Thymus (tissue), 14 donors: ENCODE measurements at places on chromosomes 13 and 19. TPM values are rescaled to one million over a fixed set of nuclear protein-coding genes. Genes with fewer than 3 reads are reported as not detected.

The LIM2 gene
- not detected for total RNA-seq

The TNFRSF19 gene
- 8.5 TPM for total RNA-seq

The EPS8L1 gene
- 2.3 TPM for total RNA-seq

The KLK15 gene
- not detected for total RNA-seq

DNA sequence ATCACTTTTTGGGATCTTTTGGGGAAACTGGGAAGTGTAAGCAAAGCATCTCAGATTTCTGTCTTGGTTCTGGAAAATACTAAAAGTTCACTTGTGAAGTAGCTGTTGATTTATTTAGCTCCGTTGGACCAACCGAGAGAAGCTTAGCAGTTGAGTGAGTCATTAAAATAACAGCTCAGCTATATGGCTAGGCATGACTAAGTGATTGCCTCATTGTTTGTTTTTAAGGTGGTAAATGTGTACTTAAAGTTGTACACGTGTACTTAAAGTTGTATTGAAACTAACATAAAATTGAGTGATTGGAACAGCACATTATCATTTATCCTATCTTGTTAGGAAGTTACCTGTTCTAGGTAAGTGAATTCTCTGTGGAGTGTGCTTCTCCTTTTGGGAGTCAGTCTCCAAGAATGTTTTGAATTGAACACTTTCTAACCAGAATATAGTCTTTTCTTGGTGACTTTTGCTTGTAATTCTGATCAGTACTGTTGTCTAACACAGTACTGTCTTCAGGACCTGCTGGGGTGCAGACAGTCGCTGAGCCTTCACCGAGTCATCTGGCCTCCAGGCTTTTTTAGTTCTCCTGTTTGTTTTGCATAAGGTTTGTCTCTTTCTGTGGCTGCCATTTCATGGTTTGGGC, 2.9 kb upstream of the DCUN1D2 start:
- DNase-seq = no peak
- H3K27me3 ChIP-seq = no peaks in the 10 kb centered on the region
- peaks cover 17% of the 10 kb centered on the region for H3K36me3 ChIP-seq
- H3K27ac ChIP-seq = no peak overlapping the region

DNA sequence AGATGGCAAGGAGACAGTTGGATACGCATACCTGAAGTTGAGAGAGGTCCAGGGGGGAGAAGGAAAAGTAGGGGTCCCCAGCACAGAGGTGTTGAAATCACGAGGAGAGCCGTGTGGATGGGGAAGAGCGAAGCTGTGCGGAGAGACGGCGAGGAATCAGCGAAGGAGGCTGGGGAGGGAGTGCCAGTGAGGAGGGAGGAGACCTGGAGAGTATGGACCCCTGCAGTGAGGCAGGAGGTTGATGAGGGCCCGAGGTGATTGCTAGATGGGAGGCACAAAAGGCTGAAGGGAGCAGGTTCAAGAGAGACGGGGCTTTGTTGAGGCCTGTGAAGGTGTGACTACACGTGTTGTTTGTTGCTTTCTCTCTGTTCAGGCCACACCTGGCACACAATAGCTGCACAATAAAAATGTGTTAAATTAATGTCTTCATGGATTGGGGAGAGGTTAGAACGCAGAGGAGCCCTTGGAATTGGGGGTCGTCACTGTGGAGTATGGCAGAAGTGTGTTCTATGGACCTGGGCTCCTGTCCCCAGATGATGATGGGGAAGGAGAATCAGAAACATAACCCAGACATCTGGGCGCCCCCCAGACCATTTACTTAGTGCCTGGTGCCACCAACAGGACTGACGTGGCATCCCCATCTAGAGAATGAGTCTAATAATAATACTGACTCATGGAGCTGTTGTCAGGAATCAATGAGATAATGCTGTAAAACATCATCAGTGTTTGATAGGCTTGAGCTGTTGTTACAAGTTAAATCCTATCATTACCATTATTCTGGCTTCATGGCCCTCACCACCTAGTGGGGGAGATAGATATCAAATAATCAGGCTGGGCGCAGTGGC, 137.5 kb downstream of the SIPA1L3 start:
- no peak overlapping the region for H3K27ac ChIP-seq
- peaks cover 13% of the 10 kb centered on the region for H3K4me1 ChIP-seq
- no peaks in the 10 kb centered on the region for H3K27me3 ChIP-seq
- H3K36me3 ChIP-seq = no peaks in the 10 kb centered on the region
- no peak for DNase-seq

GRCh38 chr13:74889321-74889720, 592.6 kb downstream of the TBC1D4 start:
- H3K27ac ChIP-seq = no peak overlapping the region
- H3K36me3 ChIP-seq = no peaks in the 10 kb centered on the region
- H3K4me3 ChIP-seq = no peak overlapping the region
- DNase-seq = no peak
- H3K4me1 ChIP-seq = no peaks in the 10 kb centered on the region

GRCh38 chr13:111270765-111271698, 49.4 kb upstream of the TEX29 start:
- H3K4me1 ChIP-seq = peaks cover 6% of the 10 kb centered on the region
- no peak for DNase-seq
- H3K36me3 ChIP-seq = peaks cover 90% of the 10 kb centered on the region
